ENCODE measurements at places on chromosomes 4 and X. TPM values are rescaled to one million over a fixed set of nuclear protein-coding genes. Genes with fewer than 3 reads are reported as not detected.
A peak's percentile ranks its signal among the peaks of the same experiment; 100 is the strongest.

DNA sequence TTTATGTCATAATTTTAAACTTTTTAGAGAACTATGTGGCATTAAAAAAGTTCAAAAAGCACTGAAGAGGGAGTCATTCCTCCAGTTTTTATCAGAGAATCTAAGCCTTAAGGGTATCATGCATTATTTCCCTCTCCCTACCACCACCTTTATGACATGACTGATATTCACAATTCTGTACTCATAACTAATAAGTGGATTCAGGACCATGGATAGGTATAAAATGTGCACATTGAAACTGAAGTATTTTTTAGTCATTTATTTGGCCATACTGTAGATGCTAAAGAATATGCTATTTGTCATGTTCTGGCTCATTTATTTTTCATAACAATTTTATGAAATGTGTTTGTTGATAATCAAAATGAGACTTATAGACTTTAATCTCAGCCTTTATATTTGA is 897.5 kb upstream of the AGA start:
- no peaks in the 10 kb centered on the region for H3K36me3 ChIP-seq
- no peaks in the 10 kb centered on the region for H3K4me1 ChIP-seq
- H3K4me3 ChIP-seq: no peak overlapping the region
- DNase-seq: no peak
- no peaks in the 10 kb centered on the region for H3K27me3 ChIP-seq

DNA sequence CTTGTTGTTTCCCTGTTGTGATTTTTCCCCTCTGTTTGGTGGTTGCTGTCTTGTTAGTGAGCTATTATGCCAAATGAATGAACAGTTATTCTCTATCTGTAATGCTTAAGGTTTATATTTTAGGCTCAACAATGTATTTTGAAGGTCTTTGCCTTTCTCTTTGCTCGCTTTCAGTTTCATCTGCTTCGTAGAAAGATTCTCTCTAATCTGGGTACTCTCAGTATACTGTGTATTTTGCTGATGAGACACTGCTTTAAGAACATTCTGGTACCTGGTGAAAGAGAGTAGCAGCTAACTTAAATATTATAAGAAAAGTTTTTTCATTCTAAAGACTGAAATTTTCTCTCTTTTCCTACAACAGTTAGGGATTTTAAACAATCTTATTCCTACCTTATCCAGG is 1274.7 kb upstream of the PABPC4L start:
- no peak overlapping the region for H3K27ac ChIP-seq
- no peak for DNase-seq
- no peaks in the 10 kb centered on the region for H3K4me1 ChIP-seq
- H3K4me3 ChIP-seq: no peak overlapping the region
- no peaks in the 10 kb centered on the region for H3K27me3 ChIP-seq

GRCh38 chr4:152515678-152516077 is 20.2 kb downstream of the FBXW7 start:
- no peak overlapping the region for H3K27ac ChIP-seq
- H3K4me3 ChIP-seq: no peak overlapping the region
- no peaks in the 10 kb centered on the region for H3K27me3 ChIP-seq

GRCh38 chrX:29237972-29238371 is 650.7 kb downstream of the IL1RAPL1 start:
- H3K4me1 ChIP-seq: no peaks in the 10 kb centered on the region
- no peak overlapping the region for H3K27ac ChIP-seq
- H3K27me3 ChIP-seq: no peaks in the 10 kb centered on the region

- H3K4me1 ChIP-seq: peaks cover 2% of the 10 kb centered on the region
- no peak overlapping the region for H3K4me3 ChIP-seq
Observed at GRCh38 chrX:47815901-47816845, 20.5 kb upstream of the ZNF81 start.

The ZNF732 gene
- not detected for total RNA-seq

DNA sequence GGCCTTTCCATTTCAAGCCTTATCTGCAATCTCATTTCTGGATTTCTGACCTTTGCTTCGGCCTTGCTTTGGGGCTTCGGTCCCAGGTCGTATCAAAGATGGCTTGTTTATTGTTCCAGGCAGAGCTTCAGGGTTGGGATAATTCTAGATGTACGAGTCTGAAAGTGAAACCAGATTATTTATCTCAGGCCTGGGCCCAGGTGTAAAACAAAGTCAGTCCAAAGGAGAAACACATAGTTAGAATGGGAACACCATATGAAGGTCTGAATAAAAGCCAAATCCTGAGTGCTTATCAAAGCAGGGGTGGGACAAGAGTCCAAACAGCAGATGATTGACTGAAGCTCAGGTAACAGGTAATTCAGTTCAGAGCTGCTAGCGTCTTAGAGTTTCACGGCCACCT is 17.1 kb downstream of the PRIMPOL start:
- H3K4me1 ChIP-seq: peaks cover 36% of the 10 kb centered on the region
- H3K36me3 ChIP-seq: peaks cover 30% of the 10 kb centered on the region
- no peak for DNase-seq
- peak overlapping the region; percentile 62 for H3K27ac ChIP-seq

Data from activated CD8-positive, alpha-beta memory T cell treated with anti-CD3 and anti-CD28 coated beads, Interleukin-2, amount 10 ng/mL, durations not matched to agents 7 days and 5 days (primary cell).